ENCODE measurements at places on chromosomes 4 and X.

GRCh38 chr4:675036-675882, 917 bp downstream of the MYL5 start:
- DNase-seq, result no peak

GRCh38 chr4:137510557-137511265, 21.6 kb downstream of the PCDH18 start:
- DNase-seq, result no peak

- no peak for DNase-seq
Observed at GRCh38 chr4:22474636-22475310, 41.1 kb downstream of the ADGRA3 start.

DNA sequence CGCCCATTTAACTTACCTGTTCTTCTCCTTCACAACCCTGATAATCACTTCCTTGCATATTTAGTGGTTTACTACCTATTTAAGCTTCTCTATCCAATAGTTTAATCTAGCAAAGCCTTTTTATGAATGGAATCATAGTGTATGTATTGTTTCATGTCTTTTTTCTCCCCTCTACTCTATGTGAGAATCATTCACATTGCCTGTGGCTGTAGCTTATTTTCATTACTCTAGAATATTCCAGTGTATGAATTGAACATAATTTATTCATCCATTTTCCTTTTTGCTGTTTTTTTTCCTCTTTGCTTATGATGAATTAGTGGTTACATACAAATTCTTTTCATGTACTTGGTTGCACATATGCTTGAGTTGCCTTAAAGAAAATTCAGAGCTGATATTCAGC, 490 bp upstream of the ADH4 start:
- DNase-seq, result no peak

DNA sequence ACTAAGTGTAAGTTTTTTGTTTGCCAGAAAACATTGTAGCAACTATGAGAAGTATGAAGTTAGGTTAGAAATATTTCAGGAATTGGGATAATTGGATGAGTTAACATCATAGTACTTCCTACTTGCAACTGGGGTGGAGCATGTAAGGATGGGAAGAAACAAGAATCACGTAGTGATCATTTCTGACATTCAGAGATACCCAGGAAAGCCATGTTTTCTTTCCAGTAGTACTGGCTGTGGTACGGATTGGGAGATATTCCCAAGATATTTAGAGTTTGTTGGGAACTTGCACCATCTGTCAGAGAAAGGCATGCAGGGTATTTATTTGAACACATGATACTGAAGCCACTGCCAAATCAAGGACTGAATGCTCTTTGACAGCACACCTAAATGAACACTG, 87.6 kb upstream of the SLC4A4 start:
- no peak for DNase-seq

- no peak for DNase-seq
Observed at GRCh38 chr4:185218312-185218711, 8.9 kb downstream of the SNX25 start.

- no peak for DNase-seq
Observed at GRCh38 chr4:86720508-86721068, 126.5 kb downstream of the PTPN13 start.

DNA sequence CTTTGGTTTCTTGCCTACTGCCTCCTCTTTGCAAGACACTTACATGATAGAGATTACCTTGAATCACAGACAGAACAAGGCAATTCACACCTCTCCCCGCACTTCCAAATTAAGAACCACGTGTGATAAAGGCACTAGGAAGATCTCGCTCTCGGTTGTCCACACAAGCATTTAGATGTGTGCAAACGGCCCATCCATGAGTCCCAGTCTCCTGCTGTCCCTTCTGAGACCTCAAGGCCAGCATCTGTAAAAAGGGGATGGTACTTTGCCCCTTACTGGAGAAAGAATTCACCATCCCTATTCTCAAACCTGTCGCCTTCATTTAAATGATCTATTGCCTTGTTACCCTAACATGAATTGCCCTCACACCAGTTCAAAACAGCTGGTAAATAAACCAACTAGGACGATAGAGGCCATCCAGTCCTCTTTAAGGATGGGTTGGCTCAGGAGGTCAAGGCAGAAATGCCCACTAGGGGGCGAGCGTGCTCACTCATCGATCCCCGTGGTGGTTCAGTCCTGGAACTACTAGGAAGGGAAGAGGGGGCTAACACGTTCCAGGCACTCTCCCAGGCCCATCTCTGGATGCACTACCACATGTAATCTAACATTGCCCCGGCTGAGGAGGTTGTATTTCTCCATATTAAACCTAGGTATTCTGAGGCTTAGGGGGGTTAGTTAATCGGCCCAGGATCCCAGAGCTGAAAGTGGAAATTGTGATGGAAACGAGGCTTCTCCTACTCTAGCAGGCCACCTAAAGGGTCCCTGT, 95.8 kb downstream of the DHX15 start:
- DNase-seq, result peak; percentile 51

DNA sequence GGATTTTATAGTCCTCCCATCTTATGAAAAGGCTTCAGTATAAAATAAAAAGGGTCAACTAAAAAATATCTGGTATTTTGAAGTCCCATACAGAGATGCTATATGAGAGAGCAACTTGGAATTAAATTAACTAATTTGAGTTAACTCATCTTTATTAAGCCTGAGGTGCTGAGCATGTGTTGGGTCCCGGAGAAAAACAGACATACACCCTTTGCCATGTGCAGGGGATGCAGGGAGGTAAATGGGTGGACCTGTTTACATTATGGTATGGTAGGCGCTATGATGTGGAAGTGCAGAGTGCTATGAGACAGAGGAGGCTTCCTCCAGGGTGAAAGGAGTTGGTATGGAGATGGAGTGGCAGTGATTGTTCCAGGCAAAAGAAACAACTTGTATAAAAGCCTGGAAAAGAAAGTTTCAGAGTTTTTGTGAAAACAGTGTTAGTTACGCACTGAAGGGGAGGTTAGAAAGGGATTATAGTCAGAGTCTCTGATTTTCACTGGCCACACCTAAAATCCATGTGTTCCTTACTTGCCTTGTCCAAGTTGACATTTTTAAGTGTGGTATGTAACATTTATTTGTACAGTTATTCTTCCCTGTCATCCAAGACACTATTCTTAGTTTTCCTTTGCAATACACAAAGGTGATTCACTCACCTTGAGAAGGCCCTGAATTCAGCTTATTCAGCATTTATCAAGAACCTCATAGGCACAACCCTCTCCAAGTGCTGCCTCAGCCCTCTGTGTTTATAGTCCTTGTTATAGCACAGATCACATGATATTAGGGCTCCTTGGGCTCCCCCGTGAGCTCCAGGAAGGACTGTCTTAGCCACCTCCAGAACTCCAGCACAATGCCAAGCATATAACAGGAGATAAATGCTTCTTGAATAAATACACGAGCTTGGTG, 152.0 kb downstream of the RASL11B start:
- DNase-seq, result no peak

- DNase-seq, result no peak
Observed at GRCh38 chrX:131910586-131910985, 112.5 kb upstream of the STK26 start.

DNA sequence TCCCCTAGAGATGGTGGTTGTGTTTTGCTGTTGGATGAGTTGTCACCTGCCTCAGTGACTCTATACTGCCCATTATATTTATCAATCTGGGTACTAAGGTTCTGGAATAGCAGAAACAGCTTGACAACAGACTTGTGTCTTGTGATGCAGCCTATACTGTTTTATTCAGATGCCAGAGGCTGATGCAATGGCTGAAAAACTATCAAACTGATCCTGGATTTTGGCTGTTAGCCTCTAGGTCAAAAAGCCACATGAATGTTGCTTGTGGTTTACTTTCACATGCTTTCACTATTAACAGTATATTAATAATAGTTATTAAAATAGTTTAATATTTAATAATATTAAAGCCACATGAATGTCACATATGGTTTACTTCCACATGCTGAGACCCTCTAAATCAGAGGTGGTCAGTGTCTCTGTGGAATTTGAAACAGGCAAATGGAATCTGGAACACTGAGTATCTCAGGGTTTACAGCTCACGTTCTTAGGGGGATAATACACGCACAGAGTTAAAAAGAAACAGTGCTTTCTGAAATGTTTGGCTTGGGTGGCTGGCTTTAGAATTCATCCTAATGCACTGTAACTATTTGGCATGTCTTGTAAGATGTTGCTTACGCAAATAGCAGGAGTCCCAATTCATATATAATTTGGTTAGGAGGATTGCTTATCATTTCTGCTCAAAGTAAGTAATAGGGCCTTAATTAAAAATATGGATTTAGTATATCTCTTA, 82.5 kb upstream of the LCORL start:
- no peak for DNase-seq

DNA sequence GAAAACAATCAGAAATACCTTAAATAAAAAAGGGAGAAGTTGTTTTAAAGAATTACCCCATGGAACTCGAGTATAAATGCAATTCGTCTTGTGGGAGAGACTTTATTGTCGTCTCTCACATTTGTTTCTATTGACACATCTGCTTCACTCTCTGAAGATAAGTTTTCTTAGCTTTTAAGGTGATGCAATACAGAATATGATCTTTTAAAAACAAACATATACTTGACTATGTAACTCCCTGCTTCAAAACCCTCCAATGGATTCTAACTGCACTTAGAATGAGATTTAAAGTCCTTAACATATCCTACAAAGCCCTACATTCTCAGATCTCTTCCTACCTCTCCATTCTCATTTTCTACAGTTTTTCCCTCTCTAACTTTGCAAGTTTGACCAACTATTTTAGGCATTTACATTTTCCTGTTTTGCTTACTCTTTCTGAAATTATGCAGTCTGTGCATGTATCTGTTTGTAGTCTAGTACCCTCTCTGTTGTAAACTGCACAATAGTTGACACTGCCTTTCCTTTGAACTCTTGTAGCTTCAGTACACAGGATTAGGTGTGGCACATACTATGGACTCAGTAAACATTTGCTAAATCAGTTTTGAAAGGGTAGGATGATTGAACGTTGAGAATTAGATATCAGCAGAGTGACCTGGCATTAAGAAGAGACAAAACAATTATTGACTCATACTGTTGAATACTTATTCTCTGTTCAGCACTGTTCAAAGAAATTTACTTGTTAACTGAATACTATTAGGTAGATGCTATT, 59.8 kb downstream of the AGTR2 start:
- no peak for DNase-seq

GRCh38 chrX:21645431-21645830, 12.7 kb downstream of the KLHL34 start:
- DNase-seq, result no peak
